SK-N-SH (cell line): ENCODE measurements at places on chromosomes 7 and 10.

DNA sequence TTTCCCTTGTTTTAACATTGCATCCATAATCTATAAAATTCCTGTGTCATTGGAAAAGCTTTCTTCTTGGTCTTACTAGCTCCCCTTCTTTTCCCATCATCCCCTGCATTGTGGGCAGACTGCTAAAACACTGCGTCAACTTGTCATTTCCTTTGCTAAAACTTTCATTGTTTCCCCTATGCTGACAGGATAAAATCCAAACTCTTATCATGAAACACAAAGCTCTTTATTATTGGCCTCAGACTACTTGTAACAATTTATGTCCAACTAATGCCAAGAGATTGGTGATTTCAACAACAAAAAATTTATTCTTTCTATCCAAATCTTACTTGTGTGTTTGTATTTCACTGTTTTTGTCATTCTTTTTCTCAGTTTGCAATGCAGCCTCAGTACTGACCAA is 339.1 kb downstream of the HGF start:
- no peak for DNase-seq

- DNase-seq = no peak
Measured at GRCh38 chr7:13687500-13687899, 302.0 kb downstream of the ETV1 start.

DNA sequence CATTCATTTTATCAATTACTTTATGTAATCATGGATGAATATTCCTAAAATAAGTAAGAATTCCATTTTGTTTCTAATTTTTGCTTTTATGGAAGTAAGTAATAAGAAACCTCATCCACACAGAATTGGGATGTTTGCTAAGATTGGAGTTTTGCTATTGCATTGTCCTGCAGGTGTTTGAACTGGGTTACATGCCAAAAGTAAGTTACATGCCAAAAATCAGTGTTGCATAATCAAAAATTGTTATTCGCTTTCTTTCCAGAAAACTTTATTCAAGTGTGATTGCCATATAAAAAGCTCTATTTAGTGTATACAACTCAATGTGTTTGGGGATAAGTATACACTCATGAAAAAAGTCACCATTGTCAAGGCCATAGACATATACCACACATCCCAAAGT is 346.7 kb upstream of the PLXDC2 start:
- DNase-seq = no peak

GRCh38 chr10:4101918-4102654 is 317.1 kb upstream of the KLF6 start:
- no peak for DNase-seq

GRCh38 chr10:36345807-36346206 is 703.7 kb upstream of the FZD8 start:
- DNase-seq = no peak

DNA sequence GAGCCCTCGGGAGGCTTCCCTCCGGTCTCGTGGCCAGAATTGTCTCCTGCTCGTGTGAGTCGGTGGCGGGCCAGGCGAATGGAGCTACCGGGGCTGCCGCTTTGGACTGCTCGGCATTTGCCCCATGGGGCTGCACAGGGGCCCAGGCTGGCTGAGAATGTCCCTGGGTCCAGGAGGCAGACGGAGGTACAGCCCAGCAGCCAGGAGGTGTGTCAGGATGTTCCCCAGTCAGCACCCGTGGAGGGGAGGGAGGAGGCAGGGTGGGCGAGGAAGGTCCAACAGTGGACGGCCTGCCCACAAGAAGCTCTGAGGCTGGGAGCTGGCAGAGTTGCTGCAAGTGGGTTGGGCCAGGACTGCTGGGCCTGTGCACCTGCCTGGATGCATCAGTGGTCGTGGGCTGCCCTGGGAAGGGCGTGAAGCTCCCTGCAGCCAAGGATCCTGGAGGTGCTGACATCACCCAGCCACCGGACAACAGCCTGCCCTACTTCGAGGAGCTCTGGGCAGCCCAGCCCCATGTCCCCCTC is 46.4 kb downstream of the PDGFA start:
- no peak for DNase-seq

DNA sequence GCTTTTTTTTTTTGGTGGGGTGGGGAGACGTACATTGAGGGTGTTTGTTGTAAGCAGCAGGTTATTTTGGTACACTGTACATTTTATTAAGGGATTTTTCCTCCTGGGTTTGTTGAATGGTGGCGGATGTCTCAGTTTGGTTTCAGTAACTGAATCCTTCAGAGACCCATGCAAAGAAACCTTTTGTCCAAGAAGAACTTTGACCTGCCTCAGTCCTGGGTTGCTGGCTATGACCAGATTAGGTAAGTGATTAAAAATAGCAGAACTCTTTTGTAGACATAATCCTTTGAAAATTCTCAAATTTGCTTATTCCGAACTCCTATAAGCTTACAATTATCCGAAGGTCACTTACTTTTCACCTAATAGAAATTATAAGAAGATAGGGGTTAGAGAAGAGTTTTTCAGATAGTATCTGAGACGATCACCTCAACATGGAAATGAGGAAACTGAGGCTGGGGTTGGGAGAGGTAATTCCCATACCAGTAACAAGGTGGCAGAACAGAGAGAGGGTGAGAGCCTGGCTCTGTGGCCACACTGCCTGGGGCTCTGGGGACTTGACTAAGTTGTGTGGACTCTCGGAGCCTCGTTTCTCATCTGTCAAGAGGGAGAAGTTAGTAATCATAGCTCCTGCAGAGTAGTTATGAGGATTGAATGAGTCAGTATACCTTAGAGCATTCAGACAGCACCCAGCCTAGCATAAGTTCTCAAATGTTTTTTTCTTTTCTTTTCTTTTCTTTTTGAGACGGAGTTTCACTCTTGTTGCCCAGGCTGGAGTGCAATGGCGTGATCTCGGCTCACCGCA is 87.4 kb downstream of the CCNY start:
- no peak for DNase-seq

DNA sequence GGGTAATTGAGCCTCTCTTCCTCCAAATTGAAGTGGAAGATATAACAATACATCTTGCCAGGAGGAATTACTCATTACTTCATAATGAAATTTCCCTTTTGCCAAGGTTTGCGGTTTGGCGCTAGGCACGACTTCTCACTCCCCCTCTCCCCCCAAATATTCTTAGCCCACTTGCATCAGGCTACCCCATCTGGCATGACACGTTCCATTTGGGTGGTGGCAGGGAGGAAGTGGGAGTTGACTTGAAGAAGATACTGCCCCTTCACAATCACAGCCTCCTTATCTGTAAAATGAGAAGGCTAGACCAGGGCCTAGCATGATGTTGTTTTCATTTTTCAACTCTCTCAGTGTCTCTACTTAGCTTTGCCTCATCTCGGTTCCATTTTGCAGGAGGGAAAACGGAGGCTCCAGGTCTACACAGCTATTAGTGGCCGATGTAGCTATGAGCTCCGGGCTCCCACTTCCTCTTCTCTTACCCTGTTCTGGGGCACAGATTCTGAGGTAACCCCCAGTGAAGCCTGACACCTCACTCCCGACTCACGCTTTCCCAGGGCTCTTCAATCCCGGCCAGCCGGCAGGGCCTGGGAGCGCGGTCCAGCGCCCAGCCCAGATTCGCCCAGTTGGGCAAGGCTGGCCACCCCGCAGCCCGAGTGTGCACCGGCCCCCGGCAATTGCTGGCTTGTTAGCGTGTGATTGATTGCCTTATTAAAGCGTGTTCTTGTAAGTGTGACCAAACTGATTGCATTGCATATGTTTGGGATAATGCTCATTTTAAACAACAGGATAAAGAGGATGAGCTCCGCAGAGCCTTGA is 6.5 kb downstream of the EVX1 start:
- no peak for DNase-seq

GRCh38 chr10:50512743-50513416 is 110.9 kb downstream of the SGMS1 start:
- no peak for DNase-seq

- no peak for DNase-seq
Measured at GRCh38 chr7:129144834-129145668, 544 bp downstream of the TSPAN33 start.

- DNase-seq = no peak
Measured at GRCh38 chr7:78677391-78677790, 776.1 kb downstream of the MAGI2 start.

DNA sequence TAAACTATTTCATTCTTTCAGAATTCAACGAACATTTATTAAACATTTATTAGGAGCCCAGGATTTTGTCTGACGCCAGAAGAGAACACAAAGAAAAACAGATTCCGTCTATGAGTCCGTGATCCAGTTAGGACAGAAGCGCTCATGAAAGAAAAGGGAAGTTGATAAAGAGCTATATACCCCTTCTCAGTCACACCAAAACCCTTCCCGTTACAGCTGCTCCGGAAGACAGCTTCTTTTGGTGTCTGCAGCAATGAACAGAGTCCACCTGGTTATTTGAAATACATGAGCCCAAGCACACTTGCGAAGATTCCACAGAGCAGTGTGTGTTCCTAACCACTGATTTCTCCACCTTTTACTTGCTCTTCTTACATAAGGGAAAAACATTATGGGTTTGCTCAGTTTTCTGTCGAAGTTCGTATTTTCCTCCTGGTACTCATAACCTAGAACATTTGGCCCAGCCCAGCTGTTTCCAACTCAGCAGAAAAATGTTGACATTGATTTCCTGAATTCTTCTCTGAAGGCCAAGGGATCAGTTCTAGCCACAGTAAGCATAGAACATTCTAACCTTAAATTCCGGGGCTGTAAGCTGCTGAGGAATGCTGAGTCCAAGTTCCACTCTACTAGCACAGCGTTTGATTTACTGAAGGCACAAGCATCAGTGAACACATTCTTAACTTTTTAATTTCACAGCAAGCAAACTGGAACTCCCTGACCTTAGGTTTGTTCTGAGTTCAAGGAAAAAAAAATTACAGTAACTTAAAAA is 206.5 kb downstream of the SORCS1 start:
- no peak for DNase-seq

- DNase-seq = no peak
Measured at GRCh38 chr7:129385116-129385515, 49.1 kb upstream of the STRIP2 start.

GRCh38 chr10:113517901-113518260 is 35.0 kb upstream of the HABP2 start:
- no peak for DNase-seq

- DNase-seq = no peak
Measured at GRCh38 chr7:89618274-89618673, 536.0 kb upstream of the STEAP1 start.

DNA sequence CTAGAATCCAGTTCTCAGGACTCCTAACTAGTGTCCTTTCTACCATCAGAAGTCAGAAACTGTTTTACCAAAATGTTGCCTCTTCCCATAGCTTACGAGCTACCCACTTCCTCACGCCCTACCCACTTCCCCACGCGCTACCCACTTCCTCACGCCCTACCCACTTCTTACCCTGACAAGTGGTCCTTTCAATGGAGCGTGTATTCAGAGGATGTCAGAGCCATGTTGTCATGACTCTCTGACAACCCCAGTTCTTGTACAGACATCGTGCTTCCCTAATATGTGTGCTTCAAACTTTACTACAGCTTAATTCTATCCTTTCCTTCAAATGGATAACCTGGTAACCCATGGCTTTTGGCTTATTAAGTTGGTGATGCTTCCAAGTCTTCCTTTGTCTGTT is 84.8 kb upstream of the PHF14 start:
- DNase-seq = no peak

- no peak for DNase-seq
Measured at GRCh38 chr7:1532456-1533254, 2.2 kb downstream of the MAFK start.
